Amygdala (tissue), 56 donors: ENCODE measurements at places on chromosomes 2 and 18.
A peak's percentile ranks its signal among the peaks of the same experiment; 100 is the strongest.

- no peak for DNase-seq
Observed at GRCh38 chr2:88540346-88540745, 86.9 kb downstream of the EIF2AK3 start.

- DNase-seq, result no peak
Observed at GRCh38 chr2:52936029-52936428, 831.6 kb upstream of the CHAC2 start.

DNA sequence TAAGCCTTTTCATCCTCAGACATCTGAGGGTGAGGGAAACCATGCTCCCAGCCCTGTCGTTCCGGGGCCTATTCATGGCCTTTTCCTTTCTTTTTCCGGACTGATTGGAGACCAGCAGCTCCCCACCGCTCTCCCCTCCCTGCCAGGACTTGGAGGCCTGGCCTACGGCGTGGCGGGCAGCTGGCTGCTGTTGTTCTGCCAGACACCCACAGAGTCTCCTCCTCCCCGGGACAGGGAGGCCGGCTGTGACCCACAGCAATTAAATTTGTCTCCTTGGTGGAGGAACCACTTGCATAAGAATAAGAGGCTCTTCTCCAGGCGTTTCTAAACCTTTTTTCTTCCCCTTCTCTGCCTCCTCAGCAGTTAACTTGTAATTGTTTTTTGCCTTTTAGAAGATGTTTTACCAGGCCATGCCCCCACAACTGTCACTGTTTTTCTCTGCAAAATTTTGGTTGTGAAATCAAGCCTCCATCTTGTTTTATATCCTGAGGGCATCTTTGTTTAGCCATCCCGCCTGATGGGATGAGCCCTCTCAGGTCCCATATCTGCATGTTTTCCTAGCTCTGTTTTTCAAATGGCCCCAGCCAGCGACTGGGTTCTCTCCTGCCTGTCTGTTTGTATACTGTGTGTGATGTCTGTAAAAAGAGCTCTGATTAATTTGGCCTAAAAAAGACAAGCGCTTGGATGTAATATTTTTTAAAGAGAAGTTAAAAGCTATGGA is 1060.0 kb upstream of the DDX18 start:
- DNase-seq, result no peak

DNA sequence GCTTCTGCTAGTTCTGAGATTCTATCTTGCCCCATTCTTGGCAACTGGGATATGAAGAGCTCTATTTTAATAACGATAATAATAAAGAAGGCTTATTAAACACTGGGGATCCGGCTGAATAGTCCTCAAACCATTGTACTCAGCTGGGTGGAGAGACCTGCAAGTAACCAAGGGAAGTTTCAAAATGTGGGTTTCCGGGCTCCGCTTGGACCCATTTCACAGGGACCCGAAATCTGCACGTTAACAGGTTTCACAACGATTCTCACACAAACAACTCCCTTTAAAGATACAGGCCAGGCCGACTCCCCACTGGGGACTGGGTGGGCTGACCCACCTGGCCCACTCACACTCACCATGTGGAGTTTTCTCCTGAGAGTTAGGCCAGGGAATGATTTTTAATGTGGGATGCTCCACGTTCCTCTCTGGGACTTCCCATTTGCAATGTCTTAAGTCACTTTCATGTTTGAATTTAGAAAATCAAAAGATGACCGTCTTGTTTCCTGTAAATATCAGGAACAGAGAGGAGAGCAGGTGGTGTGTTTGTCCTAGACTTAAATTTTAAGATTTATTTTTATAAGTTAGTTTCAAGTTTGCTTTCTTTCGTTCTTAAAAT is 96.3 kb downstream of the SH3RF3 start:
- DNase-seq, result no peak

DNA sequence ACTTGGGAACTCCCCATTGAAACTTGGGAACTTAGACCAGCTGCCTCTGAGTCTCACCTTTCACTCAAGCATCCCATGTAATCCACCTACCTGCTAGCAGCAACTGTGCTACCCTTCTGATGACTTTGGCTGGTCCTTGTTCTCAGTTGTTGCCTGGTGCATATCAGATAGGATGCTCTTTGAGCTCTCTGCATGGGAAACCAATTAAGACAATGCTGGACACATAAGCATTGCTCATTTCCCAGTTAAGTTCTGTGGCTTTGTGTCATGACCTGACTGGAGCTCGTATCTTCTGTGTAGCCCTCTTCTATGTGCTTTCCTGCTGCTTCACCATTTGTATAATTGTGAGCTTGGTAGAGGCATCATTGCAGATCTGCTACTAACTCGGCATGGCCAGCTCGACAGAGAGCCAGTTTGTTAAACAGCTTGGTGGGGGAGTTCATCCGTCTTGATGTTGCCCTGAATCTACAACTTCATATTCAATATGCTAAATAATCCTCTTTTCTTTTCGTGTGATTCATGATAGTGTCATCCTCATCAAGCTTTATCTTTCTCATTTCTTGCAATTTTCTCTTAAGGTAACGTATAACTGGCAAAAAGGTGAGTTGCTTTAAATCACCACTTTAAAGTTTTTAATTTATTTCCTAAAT is 447.5 kb upstream of the SLC14A2 start:
- DNase-seq, result no peak

GRCh38 chr2:159380685-159381239 is 94.3 kb upstream of the WDSUB1 start:
- no peak for DNase-seq

GRCh38 chr18:57075716-57076400 is 71.0 kb upstream of the BOD1L2 start:
- DNase-seq, result no peak

DNA sequence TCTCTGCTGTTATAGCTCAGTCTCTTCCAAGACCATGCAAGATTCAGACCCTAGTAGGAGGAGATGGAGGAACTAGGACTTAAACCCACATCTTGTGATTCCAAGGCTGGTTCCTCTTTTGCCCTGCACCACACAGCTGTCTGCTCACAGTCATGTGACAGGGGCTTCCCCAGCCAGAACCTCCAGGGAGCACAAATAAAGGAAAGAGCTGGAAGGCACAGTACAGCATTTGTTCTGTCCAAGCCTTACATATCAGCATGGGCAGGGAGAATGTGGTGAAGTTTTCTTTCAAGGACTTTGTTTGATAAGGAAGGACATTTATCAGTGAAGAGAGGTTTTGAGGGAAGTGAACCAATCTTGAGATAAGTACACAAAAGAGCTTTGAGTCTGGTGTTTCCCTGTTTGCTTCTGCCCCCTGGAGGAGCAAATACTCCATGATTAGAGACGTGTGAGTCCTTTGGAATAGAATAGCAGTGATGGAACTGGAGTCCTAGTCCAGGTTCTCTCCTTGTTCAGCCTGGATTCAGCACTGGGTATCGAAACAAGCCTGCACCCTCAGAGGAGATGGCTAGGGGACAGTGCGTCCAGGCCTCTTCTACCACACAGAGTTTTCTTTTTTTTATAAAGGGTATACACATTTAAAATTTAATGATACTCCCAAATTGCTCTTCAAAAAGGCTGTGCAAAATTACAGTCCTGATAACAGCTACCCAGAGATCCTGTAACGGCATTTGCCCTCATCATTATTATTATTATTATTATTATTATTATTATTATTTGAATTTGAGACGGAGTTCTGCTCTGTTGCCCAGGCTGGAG is 24.6 kb upstream of the CASP10 start:
- DNase-seq, result peak; percentile 62

GRCh38 chr18:74163019-74163660 is 14.8 kb downstream of the TIMM21 start:
- no peak for DNase-seq

GRCh38 chr18:59006461-59007067 is 133.1 kb upstream of the SEC11C start:
- no peak for DNase-seq

GRCh38 chr18:36912887-36913286 is 84.0 kb downstream of the KIAA1328 start:
- DNase-seq, result no peak

DNA sequence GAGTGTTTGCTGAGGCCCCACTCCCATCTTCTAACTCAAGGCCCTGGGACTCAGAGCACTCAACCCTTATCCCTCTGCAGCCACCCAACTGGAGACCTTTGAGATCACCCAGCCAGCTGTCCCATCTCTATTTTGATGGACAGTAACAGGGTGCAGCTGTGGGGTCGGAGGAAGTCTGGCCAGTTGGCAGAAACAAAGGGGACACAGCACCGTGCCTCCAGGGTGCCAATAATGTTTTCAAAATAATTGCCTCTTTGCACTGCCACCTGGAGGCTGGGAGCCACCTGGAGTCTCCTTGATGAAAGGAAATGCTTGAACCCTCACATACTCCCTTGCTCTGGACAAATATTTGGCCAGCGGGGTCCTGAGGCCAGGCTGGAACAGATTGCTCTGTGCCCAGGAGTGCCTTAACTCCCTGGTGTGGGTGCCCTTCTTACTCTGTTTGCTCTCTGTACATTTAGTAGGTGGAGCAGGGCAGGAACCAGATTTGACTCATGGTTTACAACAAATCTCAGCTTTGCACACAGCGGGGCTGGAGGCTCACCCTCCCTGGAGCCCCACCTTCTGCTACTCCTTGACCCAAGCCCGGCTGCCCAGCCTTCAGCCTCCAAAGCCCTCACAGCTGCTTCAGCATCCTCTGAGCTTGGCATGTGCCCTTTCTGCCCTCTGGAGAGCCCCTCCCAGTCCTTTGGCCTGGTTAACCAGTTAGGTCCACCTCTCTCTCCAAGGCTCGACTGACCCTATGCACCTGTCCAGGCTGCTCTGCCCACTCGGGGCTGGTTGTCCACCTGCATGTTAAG is 17.2 kb downstream of the MAL start:
- DNase-seq, result no peak

DNA sequence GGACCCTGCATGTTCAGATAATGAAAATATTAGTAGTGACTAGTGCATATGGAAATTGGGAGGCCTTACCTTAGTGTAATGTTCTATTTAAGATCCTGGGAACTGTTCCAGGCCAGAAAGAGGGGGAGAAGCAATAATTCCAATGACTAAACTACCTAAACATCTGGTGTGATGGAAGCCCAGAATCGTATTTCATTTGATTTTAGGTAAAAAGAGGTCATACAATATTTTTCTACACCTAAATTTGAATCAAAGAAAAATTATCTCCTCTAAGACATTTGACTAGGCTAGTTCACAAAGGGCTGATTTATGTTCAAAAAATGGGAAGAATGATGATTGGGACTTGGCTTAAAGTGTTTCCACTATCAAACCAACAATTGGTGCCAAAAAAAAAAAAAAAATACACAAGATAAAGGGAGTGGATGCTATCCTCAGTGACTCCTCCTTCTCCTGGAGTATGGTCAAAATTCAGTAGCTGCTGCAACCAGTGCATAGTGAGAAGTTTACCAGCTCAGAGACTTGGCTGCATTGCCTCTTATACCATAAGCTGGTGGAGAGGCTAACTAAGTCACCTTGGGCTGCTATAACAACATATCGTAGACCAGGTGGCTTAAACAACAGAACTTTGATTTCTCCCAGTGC is 1038.3 kb upstream of the ACVR2A start:
- DNase-seq, result no peak

- DNase-seq, result no peak
Observed at GRCh38 chr2:152974146-152974545, 255.7 kb downstream of the ARL6IP6 start.

GRCh38 chr2:172790404-172790803 is 54.8 kb downstream of the RAPGEF4 start:
- no peak for DNase-seq

GRCh38 chr2:9264301-9264700 is 57.7 kb downstream of the ASAP2 start:
- DNase-seq, result no peak

- DNase-seq, result no peak
Observed at GRCh38 chr2:16382451-16382850, 283.2 kb downstream of the CYRIA start.

GRCh38 chr2:68083346-68083745 is 20.5 kb upstream of the C1D start:
- DNase-seq, result no peak

- DNase-seq, result no peak
Observed at GRCh38 chr18:9417073-9417851, 58.1 kb upstream of the RALBP1 start.

- DNase-seq, result no peak
Observed at GRCh38 chr18:24923138-24923537, 428.8 kb downstream of the ZNF521 start.

GRCh38 chr18:25171334-25171733 is 180.6 kb downstream of the ZNF521 start:
- no peak for DNase-seq

- no peak for DNase-seq
Observed at GRCh38 chr2:222038067-222038802, 260.6 kb downstream of the PAX3 start.

GRCh38 chr18:34808389-34808788 is 98.3 kb downstream of the DTNA start:
- DNase-seq, result no peak
